ENCODE measurements at places on chromosomes 7 and 10.

- DNase-seq: peak; percentile 34
These were observed 216.5 kb upstream of the MKLN1 start for GRCh38 chr7:131111081-131111576.

- no peak for DNase-seq
These were observed 121.5 kb downstream of the TNS3 start for GRCh38 chr7:47460251-47460989.

DNA sequence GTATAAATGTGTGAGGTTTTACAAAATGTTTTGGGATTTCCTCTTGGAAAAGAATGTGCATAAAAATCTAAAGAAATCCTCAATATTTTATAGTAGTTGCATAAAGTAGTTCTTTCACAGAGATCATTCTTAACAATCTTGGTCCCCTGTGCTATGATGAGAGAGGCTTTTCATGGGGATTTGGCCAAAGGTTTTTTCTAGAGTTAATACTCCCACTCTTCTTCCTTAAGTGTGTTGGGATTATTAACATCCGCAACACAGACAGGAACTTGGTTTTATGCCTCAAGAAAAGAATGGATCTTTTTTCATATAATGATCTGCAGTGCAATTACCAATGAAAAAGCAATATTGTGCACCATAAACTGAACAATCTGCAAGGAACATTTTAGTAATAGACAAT, 71.5 kb downstream of the AGMO start:
- no peak for DNase-seq

DNA sequence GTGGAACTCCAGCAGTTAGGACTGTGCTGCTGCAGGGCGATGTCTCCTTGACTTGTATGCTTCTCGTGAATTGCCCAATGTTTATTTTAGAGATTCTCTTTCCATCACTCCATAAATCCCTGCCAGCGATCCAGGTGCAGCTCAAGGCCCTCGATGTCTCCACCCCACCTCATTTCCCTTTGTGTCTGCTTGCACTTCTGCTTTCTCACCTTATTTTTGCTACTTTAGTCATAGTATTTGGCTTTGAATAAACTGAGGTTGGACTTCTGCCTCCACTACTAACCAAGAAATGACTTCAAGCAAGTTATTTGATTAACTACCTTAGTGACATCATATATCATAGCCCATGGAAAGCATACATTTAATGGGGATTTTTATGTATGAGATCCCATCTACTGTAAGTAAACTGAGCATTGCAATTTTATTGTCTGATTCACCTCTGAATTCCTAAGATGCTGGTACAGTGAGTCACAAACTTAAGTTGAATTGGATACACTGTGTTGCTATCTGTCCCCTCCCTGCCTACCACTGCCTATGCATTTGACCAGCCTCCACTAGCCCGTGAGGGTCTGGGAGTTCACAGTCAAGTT, 255.8 kb downstream of the ABCA13 start:
- DNase-seq: no peak

- no peak for DNase-seq
These were observed 72.1 kb upstream of the SLC13A1 start for GRCh38 chr7:123271856-123272255.

DNA sequence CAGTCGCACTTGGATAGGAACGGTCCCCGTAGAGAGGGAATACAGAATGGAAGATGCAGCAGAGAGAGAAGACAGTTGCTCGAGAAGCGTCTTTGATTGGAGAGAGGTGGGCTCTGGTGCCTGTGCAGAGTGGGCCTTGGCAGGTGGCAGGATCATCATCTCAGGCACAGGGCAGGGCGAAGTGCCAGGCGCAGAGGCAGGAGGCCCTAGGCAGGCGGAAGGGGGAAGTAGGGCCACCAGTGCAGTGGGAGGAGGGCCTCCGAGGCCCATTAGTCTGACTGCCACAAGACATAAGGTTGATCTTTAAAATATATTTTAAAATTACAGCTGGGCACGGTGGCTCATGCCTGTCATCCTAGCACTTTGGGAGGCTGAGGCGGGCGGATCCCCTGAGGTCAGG, 10.1 kb downstream of the CARD11 start:
- DNase-seq: no peak
